ENCODE measurements at places on chromosomes 5 and 9.

DNA sequence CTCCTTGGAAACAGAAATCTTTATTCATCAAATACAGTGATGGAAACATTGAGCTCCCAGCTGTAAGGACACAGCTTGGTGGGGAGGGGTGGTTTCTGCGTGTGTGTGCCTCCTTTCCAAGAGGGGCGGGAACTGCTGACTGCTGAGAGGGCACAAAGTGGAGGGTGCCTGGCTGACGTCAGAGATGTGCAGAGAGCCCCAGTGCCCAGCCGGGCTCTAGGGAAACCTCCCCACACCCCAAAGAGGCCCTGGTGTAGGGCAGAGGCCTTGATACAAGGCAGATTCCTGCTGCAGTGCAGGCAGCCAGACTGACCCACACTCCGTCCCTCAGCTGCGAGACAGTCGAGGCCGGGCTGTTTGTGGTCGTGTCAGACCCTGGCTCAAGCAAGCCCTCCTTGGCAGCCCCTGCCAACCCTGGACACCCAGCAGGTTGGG is 191.0 kb downstream of the CACNA1B start:
- DNase-seq: peak; percentile 37

GRCh38 chr5:74530326-74531050 is 110.0 kb downstream of the ENC1 start:
- no peak for DNase-seq

- DNase-seq: no peak
Measured at GRCh38 chr9:111965566-111966019, 69.0 kb downstream of the UGCG start.

DNA sequence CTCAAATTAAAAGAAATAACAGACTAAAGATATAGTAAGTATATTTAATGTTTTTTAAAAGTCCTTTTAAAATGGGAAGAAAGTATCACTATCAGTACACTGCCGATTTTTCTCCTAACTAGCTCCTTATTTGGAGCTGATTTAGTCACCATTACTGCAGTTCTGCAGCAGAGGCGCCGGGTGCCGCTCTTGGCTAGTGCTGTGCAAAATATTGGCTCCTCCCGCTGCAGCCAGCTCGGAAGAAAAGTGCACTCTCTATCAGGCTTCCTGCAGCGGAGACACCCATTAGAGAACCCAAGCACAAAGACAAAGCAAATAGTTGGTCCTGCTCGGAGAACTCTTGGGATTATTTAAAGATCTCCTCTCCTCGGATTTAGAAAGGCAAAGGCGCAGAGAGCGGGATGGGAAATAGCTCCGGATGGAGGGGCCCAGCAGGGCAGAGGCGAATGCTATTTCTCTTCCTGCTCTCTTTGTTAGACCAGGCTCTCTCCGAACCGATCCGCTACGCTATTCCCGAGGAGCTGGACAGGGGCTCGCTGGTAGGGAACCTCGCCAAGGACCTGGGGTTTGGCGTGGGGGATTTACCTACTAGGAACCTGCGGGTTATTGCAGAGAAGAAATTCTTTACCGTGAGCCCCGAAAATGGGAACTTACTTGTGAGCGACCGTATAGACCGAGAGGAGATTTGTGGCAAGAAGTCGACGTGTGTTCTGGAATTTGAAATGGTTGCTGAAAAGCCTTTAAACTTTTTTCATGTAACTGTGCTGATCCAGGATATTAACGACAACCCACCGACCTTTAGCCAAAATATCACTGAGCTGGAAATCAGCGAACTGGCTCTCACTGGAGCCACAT is at the start of gene PCDHGB3:
TSS of gene PCDHGB3 (plus strand) at position 249 of the 855 bp plus-strand sequence. CDS start at position 402, 153 bp downstream.
- no peak for DNase-seq

DNA sequence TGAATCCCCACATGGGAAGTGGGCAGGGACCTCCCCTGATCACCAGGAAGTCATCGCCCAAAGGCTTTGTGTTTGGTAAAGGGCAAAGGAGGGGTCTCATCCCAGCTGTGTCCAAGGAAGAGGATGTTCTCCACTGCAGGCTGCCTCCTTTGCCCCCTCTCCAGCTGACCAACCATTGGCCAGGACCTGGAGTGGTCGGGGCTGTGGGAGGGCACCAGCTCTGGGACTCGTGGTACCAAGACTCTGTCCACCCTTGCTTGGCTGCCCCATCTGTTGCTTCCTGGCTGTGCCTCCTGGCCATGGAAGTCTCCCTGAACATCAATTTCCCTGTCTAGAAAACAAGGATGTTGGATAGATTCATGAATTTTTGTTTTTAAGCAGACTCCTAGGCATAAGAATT is 34.1 kb downstream of the COL15A1 start:
- no peak for DNase-seq

DNA sequence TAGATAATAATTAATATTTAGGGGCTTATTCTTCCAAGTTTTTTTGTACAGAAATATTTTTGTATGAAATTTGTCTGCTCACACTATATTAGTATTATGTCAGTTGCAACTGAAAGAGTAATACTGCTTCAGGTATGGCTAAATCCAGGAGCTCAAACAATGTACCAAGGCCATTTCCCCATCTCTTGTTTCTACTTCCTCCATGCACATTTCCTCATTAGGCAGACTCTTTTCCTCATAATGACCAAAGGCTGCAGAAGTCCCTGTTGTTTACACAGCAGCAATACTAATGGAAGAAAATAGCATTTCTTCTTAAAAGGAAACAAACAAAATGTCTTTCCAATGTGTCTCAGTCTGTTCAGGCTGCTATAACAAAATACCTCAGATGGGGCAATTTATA is 9.2 kb upstream of the OTULINL start:
- no peak for DNase-seq

DNA sequence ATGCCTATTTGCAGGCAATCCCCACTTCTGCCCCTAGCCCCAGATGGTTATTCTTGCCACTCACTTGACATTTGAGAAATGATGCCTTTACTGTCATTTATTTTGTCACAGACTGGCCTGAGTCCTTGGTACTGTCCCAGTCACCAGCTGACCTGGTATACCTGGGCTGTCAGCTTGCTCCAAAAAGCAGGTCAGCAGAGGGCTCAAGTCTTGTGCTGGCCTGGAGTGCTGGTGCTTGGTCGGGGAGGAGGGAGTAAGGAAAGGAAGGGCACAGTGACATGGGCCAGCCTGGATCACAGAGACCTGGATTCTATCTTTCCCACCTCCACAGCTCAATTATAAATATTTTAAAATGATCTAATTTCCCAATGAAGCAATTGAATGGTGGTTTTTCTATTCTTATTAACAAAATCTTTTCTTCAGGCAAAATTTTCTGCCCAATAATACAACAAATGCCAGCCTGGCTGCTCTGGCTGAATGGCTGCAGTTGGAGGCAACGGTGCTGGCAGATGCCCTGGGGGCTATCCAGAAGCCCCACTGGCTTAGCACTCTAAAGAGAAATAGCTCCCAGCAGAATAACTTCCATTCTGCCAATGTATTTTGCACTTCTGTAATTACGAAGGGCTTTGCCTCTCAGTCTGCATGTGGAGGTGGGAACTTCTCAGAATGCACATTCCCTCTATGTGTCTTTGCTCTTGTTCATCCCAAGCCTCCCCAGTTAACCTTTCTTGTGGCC is 160.6 kb downstream of the GADD45G start:
- no peak for DNase-seq

DNA sequence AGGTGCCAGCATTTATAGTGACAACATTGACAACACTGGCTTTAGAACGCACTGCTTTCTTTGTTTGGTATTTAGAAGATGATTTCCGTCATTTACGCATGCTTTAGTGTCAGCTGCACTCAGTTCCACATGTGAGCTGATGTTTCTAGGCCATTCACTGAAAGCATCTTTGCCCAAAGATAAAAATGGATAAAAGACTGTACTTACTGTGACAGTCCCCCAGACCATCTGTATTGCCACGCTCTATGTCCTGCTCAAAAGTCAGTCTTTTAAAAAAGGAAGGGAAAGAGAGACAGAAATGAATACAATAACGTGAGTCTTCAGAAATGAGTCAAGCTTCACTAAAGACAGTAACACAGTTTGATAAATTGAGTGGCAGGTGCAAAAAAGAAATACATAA is 99.3 kb downstream of the SEMA6A start:
- peak; percentile 69 for DNase-seq

- DNase-seq: no peak
Measured at GRCh38 chr9:131708226-131709002, 31.5 kb downstream of the RAPGEF1 start.

- DNase-seq: peak; percentile 95
Measured at GRCh38 chr5:138793575-138793974, 40.4 kb downstream of the CTNNA1 start.

GRCh38 chr5:352639-353611 is 31.4 kb downstream of the AHRR start:
- no peak for DNase-seq

- DNase-seq: peak; percentile 16
Measured at GRCh38 chr9:129834489-129835127, 467 bp downstream of the C9orf78 start.

Measured in brain (organoid and tissue), 16 donors.